ENCODE measurements at places on chromosomes 6 and 20.

- DNase-seq, result peak; percentile 66
Measured at GRCh38 chr20:20003031-20003954, 13.9 kb upstream of the NAA20 start.

DNA sequence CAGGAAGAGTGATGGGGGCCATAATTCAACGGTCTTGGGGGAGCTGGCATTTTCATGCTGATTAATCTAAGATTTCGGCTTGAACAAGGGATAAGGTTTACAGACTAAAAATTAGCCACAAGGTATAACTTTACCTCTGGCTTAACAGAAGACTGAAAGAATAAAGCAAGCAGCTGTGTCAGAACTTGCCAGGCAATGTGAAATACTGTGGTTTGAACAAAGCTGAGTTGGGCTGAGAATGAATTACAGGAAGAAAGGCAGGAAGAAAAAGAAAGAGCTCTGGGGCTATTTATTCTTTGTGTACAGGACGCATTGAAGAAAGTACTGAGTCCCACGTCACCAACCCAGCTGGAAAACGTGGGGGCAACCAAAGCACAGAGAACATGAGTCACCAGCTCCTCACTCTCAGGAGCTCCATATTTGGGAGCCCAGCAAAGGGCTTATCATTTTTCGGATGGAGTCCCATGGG lies 121.5 kb upstream of the NEDD9 start:
- no peak for DNase-seq

DNA sequence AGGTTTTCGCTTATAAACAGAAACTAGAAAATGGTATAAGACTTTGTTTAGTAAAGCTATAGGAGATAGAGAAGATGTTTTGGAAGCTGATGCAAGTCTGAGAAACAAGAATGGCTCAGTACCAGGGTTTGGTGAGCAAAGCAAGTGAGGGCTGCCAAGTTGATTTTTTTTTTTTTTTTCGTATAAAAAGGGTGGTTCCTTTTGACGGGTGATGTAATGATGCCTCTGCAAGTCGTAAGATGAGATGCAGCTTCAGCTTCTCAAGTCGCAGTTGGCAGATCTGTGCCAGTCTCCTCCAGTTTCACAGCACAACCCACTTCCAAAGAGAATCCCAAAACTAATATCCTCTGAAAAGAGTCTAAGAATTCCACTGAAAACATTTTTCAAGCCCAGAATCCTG lies 252.8 kb upstream of the CDH4 start:
- DNase-seq, result no peak

- no peak for DNase-seq
Measured at GRCh38 chr6:11277275-11278206, 45.1 kb upstream of the NEDD9 start.

GRCh38 chr6:160202411-160202810 lies 56.2 kb downstream of the SLC22A2 start:
- DNase-seq, result no peak

DNA sequence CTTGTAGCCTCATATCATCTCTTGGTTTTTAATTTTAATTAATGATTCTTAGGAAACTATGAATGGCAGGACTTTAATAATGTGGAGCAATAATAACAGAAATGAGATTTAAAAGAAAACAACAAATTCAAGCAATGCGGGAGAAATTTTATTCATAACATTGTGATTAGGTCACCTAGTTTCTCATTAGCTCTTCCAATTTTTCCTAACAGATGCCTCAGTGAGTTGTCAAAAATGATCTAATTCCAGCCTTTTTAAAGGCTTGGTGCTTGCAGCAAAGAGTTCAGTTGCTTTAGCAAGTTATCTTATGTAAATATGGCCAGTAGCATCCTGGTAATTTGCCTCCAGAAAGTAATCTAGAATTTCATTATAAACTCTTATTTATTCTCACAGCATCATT lies 20.4 kb downstream of the PDE7B start:
- no peak for DNase-seq

- no peak for DNase-seq
Measured at GRCh38 chr20:52843425-52843824, 128.7 kb upstream of the TSHZ2 start.

DNA sequence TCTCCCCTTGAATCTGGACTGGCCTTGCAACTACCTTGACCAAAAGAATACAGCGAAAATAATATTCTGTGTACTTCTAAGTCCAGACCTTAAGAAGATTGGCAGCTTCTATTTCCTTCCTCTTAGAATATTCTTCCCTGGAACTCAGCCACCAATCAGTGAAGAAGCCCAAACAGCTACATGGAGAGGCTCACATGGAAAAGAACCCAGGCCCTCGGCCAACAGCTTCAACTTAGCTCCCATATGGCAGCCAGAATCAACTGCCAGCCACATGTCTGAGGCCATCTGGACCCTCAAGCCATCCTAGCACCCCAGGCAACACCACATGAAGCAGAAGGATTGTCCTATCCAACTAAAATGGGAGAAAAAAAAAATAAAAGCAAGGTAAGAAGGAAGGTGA lies 178.8 kb downstream of the IBTK start:
- no peak for DNase-seq

- DNase-seq, result no peak
Measured at GRCh38 chr6:116773886-116774285, 8.4 kb upstream of the FAM162B start.

DNA sequence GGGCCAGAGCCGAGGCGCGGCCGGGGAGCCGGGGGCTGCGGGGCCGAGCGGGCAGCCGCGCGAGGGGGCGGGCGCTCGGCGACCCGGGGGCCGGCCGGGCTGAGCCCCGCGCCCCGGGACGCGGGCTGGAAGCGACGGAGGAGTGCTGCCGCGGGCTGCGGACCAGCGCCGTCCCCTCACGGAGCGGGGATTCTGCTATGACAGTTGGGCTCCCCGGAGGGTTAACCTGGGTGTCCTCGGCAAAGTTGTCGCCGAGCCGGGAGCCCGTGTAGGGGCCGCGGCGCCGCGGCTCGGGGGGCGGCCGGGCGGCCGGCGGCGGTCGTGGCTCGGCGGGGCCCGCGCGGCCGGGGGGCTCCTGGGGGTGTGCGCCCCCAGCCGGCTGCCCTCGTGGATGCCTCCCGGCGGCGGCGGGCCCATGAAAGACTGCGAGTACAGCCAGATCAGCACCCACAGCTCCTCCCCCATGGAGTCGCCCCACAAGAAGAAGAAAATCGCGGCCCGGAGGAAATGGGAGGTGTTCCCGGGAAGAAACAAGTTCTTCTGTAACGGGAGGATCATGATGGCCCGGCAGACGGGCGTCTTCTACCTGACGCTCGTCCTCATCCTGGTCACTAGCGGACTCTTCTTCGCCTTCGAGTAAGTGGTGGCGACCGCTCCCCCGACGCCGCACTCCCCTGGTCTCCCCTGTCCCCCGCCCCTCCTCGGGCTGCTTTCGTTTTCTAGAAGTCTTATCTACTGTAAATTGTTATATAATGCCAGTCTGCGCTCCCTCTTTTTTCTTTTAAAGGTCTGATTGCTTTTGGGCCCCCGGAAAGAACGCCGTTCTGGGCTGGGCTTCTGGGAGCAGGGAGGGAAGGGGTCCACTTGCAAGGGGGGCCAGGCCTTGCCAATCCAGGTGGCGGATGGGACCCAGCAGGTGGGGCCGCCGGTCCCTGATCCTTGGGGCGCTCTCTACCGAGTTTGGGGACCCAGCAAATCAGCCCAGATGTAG lies 936 bp downstream of the ZDHHC14 start:
- peak; percentile 70 for DNase-seq

- no peak for DNase-seq
Measured at GRCh38 chr6:110476046-110476849, at the start of gene SLC22A16. Gene SLC22A16, minus strand, starts transcription at chr6:110476613. Its CDS starts 39 bp downstream, at chr6:110476574.

DNA sequence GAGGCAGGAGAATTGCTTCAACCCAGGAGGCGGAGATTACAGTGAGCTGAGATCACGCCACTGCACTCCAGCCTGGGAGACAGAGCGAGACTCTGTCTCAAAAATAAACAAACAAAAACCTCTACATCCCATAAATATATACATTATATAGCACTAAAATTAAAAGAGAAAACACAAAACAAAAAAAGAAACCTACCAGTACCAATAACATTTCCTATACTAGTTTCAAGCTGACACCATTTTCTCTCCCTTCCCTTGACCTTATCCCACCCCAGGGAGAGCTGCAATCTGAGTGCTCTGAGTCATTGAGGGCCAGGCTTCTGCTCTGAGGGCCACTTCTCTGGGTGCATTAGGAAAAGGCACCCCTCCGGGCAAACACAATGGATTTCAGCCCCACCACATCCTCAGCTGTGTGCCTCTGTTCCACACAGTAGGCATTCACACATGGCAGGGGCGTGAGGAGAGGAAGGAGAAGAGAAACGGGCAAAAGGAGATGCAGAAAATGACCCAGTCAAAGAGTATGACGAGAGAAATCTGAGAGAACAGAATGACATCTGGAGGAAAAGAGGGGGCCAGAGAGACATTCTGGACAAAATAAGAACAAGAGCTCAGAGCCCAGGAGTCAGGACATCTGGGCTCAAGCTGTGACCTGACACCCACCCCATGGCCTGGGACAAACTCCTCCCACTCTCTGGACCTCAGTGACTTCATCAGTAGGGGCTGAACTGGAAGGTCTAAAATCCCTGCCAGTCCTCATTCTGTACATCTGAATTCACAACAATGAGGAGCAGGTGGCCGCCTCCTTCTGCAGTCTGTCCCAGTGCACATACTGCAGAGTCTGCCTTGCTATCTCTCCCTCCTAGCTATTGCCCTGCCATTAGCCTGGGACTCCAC lies 18.2 kb downstream of the TRIM26 start:
- no peak for DNase-seq

DNA sequence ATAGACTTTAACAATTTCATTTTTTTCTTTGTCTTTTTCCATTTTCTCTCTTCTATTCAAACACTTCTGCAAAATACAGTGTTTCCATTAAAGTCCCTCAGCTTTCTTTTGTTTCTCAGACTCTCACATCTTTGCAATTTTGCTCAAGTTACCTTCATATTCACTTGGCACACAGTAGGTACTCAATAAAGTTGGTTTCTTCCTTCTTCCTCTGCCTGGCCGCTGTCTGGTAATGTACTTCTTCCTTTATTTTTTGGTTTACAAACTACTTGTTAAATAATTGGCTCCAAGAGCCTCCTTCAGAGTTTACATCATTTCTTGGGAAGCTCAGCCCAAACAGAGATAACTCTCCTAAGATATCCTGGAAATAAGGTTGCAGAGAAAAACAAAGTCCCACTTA lies 81.1 kb downstream of the GJA10 start:
- DNase-seq, result no peak

GRCh38 chr6:120056085-120056484 lies 706.5 kb upstream of the MAN1A1 start:
- DNase-seq, result no peak

DNA sequence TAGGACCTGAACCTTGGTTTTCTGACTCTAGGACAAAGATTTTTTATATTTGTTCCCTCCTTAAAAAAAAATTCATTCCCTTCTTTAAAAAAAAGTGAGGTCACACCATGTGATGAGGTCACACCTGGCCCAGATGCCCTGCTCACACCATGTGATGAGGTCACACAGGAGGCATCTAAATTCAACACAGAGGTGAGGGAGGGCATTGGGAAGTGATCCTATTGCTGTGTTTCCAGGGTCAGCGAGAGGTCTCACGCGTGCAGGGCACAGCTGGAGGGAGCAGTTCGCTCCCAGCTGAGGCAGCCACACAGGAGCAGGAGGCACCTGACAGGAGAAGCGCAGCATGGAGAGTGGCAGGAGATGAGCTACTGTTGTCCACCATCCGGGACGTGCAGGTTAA lies 92.5 kb downstream of the SLC22A23 start:
- DNase-seq, result no peak
